ELF-1 (cell line): ENCODE measurements at places on chromosomes 3 and 15.

- DNase-seq: peak; percentile 84
Observed at GRCh38 chr15:84878504-84878903, 6.0 kb upstream of the SLC28A1 start.

DNA sequence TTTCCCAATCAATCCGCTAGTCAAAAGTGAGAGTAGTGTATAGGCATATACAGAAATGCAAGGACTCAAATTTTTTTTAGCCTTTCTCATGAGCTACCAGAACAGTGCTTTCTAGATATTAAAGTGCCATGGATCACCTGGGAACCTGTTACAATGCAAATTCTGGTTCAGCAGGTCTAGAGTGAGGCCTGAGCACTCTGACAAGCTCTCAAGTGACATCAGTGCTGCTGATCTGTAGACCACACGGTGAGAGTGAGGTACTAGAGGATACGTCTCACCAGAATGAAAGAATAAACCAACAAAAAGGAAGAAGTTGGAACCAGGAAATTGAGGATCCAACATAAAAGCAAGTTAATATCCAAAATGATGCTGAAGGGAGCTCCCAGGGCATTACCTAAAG is 16.0 kb upstream of the PLA2G4D start:
- no peak for DNase-seq

DNA sequence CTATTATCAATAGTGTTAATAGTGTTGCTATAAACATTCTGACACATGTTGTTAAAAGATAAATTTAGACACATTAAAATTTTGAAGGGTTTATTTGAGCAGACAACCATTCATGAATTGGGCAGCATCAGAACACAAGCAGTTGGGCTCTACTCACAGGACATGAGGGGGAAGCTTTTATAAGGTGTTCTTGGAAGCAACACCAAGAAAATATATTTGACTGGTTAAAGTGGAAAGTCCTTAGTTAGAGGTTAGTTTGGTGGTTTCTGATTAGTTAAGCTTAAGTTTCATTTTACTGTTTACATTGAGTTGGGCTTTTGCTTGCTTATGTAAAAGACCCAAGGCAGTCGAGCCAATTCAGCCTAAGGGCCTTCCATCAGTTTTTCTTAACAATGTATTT is 220.7 kb downstream of the CD47 start:
- DNase-seq: no peak

DNA sequence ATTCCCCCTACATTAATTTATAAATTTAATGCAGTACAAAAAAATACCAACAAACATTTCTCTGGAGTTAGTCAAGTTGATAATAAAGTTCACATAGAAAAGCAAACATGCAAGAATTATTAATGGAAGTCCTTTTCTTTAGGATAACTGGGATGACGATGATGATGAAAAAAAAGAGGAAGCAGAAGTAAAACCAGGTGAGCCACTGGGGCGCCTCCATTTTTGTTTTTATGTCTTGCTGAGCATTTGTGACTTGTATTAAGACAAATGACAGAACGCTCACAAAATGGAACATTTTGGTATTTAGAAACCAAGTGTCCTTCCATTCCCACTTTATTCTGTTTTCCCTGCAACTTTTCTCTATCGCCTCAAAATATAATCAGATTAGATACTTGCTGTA is 13.8 kb downstream of the EIF3J start:
- no peak for DNase-seq

DNA sequence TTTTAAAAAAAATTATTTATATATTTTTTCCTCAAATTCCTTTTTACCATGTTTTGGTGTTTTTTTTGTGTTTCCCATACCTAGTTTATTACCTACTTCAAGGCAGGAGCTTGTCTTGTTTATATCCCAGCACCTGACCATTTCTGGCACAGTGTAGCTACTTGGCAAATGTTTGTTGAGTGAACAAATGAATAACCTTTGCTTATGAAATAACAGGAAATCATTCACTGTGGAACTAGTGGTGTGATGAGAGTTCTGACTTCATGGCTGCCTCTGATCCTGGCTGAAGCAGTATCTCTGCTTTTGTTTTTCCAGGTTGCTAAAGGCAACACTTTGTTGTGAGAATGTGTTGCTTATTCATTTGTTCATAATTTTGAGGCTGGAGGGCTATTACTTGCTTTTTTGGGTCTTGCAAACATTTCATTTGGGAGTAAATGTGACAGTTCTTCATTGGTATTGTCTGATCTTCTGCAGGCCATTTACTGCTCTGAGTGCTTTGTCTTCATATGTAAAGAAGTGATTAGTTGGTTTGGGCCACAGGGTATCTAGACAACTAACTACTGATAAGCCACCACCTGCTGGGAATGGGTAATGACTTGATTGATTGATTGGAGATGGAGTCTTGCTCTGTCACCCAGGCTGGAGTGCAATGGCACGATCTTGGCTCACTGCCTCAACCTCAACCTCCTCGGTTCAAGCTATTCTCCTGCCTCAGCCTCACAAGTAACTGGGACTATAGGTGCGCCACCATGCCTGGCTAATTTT is 5.7 kb downstream of the RAD54L2 start:
- DNase-seq: peak; percentile 54

- no peak for DNase-seq
Observed at GRCh38 chr3:10520072-10520471, 14.7 kb upstream of the ATP2B2 start.

DNA sequence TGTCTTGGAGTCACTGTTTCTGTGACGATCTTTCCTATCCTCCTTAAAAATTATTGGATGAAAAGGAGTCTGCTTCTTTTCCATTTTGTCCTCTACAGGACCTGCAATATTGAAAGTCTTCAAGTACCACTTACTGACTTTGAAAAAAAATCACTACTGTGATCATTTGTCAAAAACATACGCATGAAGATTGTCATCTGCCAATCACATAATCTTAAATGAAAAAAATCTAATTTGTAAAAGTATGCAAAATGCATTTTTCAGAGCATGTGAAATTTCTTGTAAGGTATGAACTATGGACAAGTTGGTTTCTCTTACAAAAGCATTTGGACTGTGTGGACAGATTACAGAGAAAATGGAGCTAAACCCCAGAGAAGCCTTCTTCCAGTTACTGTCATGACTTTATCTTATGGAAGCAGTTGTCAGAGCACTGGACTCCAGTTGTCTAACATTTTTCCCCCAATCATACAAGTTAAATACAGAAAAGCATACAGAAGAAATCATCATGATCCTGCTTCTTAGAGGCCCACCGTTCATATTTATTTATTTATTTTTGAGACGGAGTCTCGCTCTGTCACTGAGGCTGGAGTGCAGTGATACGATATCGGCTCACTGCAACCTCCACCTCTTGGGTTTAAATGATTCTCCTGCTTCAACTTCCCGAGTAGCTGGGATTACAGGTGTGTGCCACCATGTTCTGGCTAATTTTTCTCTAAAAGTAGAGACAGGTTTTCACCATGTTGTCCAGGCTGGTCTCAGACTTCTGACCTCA is 3.4 kb upstream of the PXK start:
- DNase-seq: no peak

DNA sequence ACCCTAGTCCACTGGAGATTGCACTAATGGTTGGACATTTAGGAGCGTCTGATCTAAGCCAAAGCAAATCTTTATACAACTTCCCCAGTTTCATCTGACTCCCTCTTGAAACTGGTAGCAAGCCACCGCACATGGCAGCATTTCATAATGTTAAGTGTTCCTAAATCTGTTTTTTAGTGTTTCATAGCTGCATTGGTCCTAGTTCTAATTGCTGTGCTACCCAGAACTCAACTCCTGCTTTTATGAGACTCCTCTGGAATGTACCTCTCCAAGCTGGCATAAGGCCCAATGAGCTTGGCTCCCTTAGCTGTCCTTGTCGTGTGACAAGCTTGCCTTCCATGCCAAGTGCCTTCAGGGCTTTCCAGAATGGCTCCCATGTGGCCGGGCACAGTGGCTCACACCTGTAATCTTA is 65.3 kb upstream of the FLNB start:
- no peak for DNase-seq

DNA sequence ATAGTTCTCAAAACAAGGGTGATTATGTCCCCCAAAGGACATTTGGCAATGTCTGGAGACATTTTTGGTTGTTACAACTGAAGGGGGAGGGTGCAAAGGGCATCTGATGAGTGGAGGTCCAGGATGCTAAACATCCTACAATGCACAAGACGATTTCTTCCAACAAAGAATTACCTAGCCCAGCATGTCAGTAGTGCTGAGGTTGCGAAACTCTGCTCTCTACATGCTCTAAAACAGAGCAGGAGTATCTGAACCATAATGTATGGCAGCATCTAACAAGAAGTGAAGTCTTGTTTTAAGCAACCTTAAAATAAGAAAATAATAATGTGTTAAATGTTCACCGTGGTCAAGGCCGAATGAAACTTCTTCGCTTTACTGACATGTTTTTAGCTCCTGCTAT is 7.0 kb downstream of the GYG1 start:
- no peak for DNase-seq

- DNase-seq: no peak
Observed at GRCh38 chr3:99895131-99895696, 77.6 kb downstream of the CMSS1 start.

DNA sequence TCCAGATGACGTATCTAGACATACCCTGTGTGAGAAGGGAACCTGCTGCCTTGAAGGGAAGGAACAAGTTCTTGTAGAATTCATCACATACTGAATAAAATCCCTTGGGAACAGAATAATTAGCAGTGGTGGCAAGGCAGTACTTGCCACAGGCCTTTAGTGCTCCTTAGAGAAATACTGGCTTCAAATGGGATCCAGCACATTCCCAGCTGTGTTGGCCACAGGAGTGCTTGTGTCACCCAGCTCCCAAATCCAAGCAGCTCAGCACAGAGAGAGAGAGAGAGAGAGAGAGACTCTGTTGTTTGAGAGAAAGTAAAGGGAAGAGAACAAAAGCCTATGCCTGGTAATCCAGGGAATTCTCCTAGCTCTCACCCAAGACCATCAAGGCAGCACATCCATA is 969.0 kb upstream of the ALCAM start:
- DNase-seq: no peak

GRCh38 chr3:180657094-180657493 is 22.2 kb downstream of the CCDC39 start:
- no peak for DNase-seq

DNA sequence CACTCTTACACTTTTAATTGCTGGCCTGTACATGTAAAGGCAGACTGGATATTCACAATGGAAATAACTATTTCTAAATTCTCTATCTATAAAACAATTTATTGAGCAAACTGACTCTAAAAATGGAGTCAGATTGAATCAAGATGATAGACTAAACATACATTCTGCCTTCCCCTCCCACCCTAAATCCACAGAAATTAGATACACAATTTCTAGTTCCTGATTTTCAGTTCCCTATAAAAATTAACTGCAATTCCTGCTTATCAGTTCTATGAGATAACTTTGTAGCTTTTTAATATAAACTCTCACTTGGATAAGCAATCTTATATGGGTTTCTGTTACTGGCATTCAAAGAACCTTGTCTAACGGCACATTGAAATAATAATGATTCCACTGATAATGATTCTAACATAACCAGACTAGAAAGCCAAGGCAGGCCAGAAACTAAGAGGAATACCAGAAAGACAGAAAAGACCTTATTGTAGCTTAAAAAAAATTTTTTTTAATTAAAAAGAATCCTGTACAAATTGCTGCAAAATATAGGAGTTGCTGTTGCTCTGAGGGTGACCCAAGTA is 33.1 kb downstream of the TBC1D5 start:
- no peak for DNase-seq

DNA sequence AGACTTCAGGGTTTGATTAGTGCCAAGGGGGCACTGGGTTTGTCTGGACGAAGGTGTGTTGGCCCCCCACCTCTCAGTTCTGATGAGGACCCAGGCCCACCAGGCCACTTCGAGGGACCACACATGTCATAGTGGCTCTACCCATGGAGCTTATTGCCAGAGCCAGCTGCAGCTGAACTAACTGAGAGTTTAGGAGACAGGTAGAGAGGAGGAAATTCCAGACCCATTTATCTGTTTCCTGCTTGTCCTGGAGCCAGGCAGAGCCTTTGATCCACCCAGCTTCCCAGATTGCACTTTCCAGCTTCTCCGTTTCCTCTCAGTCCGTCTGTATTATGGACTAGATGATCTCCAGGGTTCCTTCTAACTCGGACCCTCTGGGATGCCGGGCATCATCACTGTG is 20.9 kb downstream of the SLC24A1 start:
- no peak for DNase-seq

DNA sequence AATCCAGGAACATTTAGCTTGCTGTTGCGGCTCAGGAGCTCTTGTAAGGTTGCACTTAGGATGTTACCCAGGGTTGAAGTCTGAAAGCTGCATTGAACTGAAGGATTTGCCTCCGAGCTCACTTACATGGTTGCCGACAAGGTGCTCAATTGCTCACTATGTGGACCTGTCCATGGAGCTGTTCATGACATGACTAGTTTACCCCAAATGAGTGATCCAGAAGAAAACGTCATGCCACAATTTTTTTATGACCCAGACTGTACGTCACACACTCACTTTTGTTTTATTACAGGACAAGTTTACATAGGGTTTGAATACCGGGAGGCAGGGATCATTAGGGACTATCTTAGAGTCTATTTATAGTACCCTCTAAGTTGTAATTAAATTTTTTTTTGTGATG is 21.0 kb upstream of the CLDN11 start:
- DNase-seq: no peak

GRCh38 chr15:101458158-101458900 is 31.2 kb downstream of the PCSK6 start:
- no peak for DNase-seq

- DNase-seq: no peak
Observed at GRCh38 chr3:11452885-11453847, 181.0 kb downstream of the ATG7 start.

DNA sequence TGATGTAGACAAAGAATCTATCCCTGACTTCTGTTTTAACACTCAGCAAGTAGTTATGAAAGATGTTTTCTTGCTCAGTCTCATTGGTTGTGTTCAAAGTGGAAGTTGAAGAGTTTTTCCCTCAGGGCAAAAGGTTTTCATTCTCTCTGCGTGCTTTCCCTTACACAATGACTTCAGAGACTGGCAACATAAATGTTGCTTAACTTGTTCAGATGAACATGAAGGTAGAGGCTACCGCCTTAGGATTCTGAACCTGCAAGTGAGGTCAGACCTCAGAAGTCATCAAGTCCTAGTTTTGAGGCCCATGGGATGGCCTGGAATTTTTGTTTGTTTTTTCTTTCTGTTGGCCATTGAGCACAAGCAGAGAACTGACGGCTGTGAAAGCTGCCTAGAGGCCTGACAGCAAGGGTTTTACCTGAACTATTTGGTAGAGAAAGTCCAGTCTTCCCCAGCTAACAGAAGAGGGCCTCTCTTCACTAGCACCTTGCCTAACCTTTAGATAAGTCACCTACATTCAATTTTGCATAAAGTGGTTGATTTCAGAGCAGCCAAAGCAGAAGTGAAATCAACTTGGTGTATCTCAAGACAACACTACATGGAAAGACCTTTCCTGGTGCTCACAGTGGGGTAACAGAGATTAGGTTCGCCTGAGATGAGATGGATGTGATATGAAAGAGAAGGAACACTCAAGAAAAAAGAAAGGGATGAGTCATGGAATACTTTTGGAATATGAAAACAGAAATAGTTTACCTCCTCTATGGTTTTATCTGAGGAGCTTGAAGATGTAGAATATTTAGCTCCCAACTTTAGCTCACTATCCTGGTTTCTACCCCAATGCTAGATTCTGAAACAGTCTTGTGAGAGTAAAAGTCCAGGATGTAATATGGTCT is 53.6 kb upstream of the AP4E1 start:
- DNase-seq: peak; percentile 79
